Stimulated activated CD4-positive, alpha-beta T cell treated with anti-CD3 and anti-CD28 coated beads, Interleukin-2, amount 100 ng/mL, for 48 hours (primary cell): ENCODE measurements at places on chromosomes 11 and 22.
A peak's percentile ranks its signal among the peaks of the same experiment; 100 is the strongest.

DNA sequence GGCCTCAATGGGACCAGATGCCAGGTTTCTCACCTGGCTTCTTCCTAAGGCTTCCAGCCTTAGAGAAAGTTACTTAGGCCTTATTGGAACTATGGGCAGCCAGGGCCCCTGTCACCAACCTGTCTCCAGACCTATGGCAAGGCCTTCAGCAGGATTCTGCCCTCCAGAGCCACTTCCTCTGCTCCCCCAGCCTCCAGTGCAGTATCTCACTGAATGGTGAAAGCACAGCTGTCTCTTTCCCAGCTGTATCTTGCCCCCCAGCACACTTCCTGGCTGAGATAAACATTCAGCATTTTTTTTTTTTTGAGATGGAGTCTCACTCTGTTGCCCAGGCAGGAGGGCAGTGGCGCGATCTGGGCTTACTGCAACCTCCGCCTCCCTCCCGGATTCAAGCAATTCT, 1.5 kb downstream of the SLC2A11 start:
- DNase-seq: no peak

GRCh38 chr11:22177186-22177585, 15.7 kb upstream of the ANO5 start:
- DNase-seq: no peak

- DNase-seq: no peak
Observed at GRCh38 chr22:30175690-30176288, 70.8 kb downstream of the LIF start.

GRCh38 chr11:36306888-36307287, 10.8 kb downstream of the PRR5L start:
- DNase-seq: peak; percentile 34
